Activated CD4-positive, alpha-beta T cell treated with anti-CD3 and anti-CD28 coated beads, Interleukin-2, amount 50 U/mL, for 24 hours (primary cell): ENCODE measurements at places on chromosomes 12 and 14.

DNA sequence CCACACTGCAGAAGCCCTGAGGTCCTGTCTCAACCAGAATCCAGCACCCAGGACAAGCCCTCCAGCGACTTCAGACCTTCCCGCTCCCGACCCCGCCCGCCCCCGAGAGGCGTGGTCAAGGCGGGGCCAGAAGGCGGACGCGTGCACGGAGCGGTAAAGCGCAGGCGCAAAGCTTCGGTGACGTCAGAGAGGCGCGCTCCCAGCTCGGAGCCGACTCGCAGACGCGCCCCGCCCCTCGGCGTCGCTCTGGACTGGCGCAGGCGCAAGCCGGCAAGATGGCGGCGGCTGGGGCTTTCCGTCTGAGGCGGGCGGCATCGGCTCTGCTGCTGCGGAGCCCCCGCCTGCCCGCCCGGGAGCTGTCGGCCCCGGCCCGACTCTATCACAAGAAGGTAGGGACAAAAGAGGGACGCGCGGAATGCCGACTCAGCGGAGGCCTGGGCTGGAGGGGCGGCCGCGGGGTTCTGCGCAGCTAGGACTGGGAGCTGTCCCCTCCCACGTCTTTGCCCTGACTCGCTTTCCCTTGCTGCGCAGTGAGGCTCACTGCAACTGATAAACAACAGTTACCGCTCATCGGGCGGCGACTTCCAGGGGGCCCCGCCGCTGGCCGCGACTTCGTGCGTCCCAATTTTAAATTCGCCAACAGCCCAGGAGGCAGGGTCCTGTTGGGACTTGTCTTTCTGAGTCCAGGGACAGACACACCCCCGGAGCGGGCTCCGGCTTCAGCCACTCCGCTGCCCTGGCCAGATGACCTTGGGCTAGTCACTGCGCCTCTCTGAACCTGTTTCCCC, at the start of gene ISCU:
TSS of gene ISCU (plus strand) at position 249 of the 788 bp plus-strand sequence. CDS start at position 276, 27 bp downstream.
- peak; percentile 99 for DNase-seq

DNA sequence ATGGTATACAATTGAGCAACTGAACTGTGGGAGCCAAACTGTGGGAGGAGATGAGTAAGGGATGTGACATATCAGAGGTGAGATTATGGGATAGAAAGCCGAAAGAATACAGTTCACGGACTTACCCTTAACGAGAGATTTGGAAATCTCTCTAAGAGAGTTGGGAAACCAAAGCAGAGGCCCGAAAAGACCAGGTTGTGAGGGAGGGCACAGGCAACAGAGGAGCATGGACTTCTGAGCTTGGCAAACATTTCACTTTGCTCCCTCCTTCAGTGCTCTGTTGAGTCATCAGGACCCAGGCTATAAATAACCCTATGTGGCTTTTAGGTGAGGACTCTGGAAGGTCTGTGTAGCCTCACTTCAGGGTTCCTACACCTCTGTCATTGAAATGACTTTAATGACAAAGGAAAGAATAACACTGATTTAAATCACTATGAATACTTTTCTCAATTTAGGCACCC, 120.6 kb downstream of the TGFB3 start:
- no peak for DNase-seq

- no peak for DNase-seq
Measured at GRCh38 chr12:11653215-11653753, 3.8 kb downstream of the ETV6 start.

GRCh38 chr14:35509846-35510245, 24.1 kb upstream of the INSM2 start:
- no peak for DNase-seq

DNA sequence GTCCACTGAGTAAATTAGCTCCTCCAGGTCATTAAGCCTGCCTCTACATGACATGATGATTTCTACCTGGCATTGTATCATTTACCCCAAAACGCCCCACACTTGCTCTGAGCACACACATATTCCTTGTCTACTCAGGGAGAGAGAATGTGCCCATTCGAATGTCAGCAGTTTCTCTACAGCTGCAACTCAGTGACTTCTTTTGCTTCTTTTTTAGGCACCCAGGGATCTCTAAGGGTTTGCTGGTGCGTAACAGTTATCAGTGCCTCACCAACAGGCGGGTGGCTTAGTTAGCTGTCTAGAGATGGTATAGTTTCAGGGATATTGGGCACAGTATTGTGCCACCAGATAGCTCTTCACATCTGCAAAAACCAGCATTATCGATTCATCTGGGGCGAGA, 316.9 kb downstream of the PDZRN4 start:
- DNase-seq: no peak

- DNase-seq: no peak
Measured at GRCh38 chr14:90040411-90040810, 21.4 kb upstream of the KCNK13 start.

GRCh38 chr14:101333335-101334280, 227.7 kb upstream of the DIO3 start:
- DNase-seq: no peak

DNA sequence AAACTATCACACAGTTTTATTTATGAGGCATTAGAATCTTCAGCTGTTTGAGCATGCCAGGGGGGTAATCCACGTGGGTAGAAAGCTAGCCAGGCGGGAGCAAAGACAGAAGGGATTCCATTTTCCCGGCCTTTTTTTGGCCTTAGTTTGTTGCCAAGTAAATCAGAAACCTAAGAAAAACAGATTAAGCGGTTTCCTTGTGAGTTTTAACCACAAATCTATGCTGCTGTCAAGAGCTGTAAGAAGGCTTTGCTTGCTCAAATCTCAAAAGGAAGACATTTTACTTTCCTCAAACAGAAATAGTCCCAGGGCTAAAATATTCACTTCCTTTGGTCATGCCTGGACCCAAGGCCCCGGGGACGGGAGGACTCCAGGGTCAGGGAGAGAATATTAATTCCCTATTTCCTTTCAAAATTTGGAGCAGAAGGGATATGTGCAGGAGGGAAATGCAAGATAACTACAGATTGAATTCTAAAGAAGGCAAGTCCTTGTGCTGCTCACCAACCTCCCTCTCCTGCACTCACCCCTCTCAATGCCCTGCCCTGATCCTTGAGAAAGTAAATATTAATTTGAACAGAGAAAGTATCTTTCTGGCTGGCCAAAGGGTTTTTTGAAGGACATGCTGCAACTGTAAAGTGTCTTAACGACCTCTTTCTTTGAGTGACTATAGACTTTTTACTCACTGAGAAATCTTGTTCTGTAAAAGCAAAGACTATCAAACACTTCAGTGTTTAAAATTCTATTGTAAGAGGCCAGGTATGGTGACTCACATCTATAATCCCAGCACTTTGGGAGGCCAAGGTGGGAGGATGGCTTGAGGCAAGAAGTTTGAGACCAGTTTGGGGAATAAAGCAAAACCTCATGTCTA, 75.7 kb downstream of the HSD17B6 start:
- no peak for DNase-seq

- DNase-seq: no peak
Measured at GRCh38 chr14:43360239-43360638, 1146.8 kb downstream of the FSCB start.

DNA sequence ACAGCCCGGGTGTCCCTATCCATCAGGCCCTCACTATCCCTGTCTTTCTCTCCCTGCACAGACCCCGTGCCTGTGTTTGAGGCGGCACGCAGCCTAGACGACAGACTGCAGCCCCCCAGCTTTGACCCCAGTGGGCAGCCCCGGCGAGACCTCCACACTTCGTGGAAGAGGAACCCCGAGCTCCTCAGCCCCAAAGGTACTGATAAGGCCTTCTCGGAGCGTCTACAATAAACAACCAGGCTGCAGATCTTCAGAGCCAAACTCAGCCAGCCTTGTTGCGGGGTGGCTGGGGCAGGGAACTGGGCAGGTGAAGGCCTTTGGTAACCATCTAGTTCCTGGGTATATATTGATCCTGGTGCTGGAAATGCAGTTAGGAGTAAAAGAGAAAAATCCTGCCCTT, 77.5 kb downstream of the PHETA1 start:
- DNase-seq: no peak

DNA sequence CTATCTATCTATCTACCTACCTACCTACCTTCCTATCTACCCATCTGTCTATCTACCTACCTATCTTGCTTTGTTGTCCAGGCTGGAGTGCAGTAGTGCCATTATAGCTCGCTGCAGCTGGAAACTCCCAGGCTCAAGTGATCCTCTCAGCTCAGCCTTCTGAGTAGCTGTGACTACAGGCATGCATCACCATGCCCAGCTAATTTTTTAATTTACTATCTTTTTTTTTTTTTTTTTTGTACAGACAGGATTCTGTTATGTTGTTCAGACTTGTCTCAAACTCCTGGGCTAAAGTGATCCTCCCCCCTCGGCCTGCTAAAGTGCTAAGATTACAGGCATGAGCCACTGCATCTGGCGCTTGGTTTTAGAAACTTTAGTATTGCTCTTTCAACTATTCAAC, 762.4 kb downstream of the SLC6A15 start:
- no peak for DNase-seq

GRCh38 chr14:81480741-81481140, 52.9 kb downstream of the SEL1L start:
- DNase-seq: no peak

GRCh38 chr12:74031045-74031444, 506.6 kb upstream of the ATXN7L3B start:
- no peak for DNase-seq

DNA sequence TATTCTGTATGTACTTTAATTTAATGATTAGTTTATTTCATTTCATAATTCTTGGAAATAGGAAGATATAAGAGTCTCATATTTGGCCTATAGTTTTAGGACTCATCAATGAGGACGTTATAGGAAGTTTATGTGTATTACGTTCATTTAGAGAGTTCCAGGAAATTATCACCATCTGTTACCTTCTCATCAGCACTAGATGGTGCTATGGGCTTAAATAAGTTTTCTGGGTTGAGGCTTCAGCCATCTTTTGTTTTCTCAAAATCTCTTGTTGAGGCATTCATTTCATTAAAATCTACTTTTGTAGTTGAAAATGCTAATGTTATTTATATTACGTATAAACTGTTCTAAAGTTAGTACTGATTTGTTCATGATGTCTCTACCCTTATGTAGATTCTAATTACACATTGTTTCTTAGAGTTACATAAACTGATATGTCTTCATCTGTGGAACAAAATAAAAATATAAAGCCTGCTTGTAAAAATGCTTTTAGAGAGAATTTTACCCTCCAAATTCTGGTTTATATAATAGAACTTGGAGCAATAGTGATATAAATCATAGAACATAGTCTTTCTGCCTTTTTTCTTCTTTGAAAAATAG, 89.2 kb downstream of the CFAP54 start:
- DNase-seq: no peak

DNA sequence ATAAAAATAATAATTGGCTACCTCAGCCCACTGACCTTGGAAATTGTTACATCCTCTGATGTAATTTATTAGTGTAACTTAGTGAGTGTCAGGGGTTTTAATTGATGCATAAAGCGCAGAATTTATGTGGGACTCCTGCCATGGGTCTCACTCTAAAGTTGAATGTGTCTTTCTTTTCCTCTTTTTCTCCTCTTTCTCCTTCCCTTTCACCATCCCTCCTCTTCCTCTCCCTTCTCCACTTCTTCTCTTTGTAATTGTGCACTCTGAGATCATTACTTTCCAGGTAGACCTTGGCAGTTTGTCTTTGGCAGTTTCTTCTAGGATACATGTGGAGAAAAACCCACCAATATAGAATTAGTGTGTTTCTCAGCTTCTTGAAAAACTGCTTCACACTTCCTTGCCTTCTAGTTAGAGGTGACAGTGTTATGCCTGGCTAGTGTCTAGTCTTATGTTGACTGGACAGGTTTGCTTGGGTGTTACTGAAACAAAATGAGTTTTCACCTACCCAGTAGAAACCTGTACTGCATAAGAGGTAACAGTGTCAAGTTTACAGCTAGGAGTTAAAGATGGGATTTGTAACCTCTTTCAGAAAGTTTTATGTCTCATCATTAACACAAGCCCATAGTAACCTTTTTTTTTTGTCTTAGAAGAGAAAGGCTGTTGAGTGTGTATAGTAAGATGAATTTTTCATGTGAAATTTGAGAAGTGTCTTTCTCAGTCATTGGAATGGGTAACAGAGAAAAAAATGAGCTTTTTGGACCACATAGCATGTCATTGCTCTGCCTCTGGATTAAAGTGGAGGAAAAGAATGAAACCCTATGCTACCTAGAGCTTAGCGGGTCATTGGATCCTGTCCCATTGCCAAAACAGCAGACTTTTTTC, 18.6 kb downstream of the PELI2 start:
- DNase-seq: no peak

GRCh38 chr12:19869413-19869812, 430.1 kb downstream of the AEBP2 start:
- DNase-seq: no peak

DNA sequence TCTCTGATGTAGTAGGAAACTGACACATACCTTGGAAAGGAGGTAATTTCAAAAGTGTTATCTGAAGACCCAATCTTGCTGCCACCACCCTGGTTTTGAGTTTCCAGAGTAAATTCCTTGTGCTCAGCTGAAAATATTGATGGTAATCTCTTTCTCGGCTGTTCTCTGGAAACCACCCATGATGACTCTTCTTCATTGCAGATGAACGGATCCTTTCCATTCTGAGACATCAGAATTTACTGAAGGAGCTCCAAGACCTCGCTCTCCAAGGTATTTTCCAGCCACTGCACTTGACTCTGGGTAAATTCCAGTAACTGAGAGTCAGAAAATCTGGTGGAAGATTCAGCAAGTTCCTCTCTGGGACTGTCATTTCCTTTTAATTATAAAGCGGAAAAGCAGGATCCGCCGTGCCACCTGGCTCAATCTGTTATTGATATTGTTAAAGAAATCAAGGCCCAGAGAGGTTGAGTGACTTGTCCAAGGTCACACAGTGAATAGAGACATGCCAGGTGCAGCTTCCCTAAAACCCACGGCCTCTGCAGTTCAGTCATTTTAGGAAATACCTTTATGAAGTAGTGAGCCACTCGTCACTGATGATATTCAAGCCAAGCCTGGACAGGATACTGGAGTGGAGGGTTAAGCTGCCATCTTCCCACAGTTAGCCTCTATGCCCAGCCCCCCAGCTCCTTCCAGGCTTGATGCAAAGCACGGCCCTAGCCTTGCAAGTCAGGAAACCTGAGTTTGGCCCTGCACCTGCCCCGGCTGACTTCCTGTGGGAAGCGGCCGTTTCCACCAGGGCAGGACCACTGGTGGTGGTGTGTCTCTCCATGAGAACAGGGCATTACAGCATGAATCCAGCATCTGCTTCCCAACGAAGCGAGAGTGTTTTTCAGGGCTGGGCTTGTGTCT, 4.7 kb downstream of the CHGA start:
- no peak for DNase-seq

DNA sequence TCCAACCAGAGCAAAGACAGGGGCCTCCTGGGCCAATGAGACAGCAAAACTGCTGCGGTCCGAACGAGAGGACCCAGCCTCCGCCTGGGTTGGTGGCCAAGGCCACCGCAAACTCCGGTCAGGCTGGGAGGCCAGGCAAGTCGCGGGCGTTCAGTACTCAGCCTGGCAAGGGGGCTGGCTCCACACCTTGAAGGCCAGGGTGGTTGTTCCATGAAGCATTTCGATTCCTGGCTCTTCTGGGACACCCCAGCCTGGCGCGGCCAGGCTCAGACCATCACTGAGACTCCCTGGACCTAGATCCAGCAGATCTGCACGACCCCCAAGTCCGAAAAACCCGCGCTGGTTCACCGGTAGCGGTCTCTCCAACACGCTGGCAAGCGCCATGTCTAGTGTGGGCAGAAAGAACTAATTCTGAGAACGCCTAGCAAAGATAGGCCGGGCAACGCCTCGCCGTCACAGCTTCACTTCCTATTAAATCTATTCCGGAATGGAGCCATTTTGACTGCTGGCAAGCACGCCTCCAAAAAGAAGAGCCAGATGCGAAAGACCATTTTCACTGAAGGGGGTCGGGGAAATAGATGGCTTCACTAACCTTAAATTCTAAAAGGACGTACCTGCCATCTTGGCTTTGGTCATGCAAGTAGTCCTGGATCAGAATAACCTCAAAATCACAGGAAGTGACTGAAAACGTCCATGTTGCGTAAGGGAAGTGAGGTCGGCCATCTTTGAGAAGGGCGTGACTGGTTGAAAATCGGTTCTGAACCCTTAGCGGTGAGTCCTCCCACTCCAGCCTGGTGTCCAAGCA, at the start of gene PSMB5:
TSS of gene PSMB5 (minus strand) at position 403 of the 805 bp plus-strand sequence. CDS start at position 384, 19 bp downstream.
- DNase-seq: peak; percentile 87
